NCI-H524 treated with DMSO at 0.1 percent for 48 hours (cell line): ENCODE measurements at places on chromosomes 7 and 10.

GRCh38 chr10:60222047-60222446 lies 167.6 kb downstream of the ANK3 start:
- DNase-seq, result no peak

GRCh38 chr7:156080596-156080995 lies 268.3 kb upstream of the SHH start:
- no peak for DNase-seq

DNA sequence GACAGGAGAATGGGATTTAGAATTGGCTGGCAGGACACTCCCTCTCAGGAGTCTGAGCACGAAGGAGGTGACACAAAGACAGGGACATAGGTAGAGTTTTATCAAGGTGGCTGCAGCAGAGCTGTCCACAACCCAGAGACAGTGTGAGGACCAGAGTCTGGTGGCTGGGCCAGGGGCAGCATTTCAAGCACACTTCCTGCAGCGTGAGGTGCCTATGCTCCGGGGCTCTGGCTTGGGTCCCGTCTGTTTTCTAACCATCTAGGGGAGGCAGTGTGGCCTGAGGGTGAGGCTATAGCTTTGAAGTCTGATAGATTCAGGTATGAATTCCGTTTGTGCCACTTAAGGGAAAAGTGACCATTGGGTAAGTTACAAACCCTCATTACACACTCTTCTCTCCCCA lies 222.7 kb upstream of the ZMIZ1 start:
- no peak for DNase-seq

DNA sequence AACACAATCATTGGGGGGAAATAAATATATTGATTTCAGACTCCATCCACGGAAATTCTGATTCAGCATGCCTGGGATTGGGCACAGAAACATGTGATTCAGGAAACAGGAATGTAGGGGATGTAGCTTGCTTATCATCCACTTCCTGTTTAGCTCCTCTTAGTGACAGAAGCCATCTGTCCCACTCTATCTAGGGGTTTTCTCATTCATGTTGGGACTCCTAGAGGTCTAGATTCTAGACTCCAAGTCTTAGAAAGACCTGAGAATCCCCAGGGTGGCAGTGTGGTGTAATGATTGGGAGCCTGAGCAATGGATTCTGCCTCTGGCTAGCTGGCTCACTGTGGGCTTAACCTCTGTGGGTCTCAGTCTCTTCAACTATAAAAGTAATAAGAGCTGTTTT lies 67.9 kb downstream of the CDK1 start:
- no peak for DNase-seq

- DNase-seq, result no peak
Measured at GRCh38 chr7:77181015-77181595, 18.5 kb downstream of the FGL2 start.
